ENCODE measurements at places on chromosomes 4 and X.

DNA sequence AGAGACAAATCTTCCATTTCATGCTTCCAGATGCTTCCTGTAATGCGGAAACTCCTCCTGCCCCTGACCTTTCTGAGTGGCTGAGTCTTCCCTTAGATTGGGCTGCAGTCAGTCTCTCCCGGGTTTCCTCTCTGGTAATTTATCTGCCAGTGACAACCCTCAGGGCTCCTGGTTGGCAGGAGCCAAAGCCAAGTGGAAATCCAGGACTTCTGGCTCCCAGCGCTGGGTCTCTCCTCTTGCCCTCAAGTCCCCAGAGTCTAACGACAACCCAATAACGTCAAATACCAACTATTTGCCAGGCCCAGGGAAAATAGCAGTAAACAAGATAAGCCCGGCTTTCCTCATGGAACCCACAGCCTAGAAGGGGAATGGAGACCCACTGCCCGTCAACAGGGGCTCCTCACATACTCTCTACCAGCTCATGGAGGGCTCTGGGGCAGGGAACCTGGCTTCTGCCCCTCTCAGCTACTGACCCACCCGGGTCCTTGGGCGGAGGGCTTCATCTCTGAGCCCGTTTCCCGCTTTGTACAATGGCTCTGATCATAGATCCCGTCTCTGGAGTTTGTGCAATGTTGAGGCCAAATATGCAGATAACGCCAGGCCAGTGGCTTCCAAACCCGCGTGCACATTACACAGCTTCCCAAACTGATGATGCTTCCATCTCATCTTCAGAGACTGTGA lies 1.1 kb upstream of the TBC1D14 start:
- no peak for DNase-seq

DNA sequence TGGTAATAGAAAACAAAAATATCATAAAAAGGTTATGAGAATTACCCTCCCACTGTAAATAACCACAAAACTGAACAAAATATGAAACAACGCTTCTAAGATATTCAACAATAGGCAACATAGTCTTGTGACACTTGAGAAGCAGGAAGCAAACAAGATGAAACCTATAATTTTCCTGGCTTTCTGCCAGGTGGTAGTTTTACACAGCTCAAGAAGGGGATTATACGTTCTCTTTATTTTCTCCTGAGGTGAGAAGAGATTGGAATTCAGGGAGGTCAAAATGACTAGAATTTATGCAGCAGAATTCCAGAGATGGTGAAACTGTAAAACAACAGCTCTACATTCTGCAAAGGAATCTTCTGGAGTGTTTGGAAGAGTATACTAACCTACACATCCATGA lies 186.0 kb downstream of the HHIP start:
- DNase-seq: no peak

GRCh38 chrX:111823128-111823527 lies 52.9 kb upstream of the TRPC5OS start:
- no peak for DNase-seq

DNA sequence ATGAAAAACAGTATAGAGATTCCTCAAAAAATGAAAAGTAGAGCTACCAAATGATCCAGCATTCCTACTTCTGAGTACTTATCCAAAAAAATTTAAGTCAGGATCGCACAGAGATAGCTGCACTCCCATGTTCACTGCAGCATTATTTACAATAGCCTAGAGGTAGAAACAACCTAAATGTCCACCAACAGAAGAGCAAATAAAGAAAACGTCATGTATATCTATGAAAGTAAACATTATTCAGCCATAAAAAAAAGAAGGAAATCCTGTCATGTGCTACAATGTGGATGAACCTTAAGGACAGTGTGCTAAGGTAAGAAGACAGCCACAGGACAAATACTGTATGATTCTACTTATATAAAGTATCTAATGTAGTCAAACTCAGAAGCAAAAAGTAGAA lies 12.4 kb downstream of the THOC2 start:
- DNase-seq: no peak

DNA sequence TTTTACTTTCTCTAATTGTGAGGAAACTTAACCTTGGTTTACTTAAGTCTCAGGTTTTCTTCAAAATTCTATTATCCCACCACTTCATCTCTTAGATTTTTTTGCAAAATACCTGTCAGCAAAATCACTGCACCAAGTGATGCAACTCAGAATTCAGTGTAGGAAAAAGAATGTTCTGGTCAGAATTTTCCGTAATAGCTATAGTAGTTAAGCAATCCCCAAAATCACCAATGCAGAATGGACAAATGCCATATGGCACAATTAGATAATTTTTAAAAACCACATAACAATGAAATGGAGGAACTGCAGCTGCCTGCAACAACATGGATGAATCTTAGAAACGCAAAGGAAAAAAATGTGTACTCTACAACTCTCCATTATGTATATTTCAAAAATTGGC lies 373.1 kb downstream of the NAF1 start:
- DNase-seq: no peak

- DNase-seq: no peak
Measured at GRCh38 chr4:81698538-81699296, 227.0 kb upstream of the RASGEF1B start.

DNA sequence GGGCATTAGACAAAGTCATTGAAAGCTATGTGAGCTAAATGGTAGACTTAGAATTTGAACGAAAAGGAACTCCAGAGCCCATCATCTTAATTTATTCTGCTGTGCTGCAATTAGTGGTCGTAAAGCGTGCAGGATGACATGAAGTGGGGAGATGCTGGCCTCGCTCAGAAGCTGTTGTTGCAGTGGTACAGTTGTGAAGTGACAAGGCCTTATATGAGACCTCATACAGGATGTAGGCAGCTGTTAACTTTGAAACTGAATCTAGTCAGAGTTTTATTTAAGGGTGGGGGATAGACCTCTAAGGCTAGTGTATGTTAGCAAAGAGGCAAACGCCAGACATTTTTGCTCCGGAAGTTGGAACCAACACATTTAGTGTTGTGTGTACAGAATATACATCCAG lies 13.4 kb downstream of the KLF3 start:
- DNase-seq: no peak

GRCh38 chr4:78772526-78773091 lies 3.5 kb upstream of the BMP2K start:
- no peak for DNase-seq

GRCh38 chr4:118557298-118557851 lies 127.8 kb upstream of the METTL14 start:
- no peak for DNase-seq

GRCh38 chrX:1932231-1932630 lies 317.4 kb downstream of the ASMT start:
- DNase-seq: no peak

- no peak for DNase-seq
Measured at GRCh38 chrX:12441381-12442128, 303.3 kb downstream of the FRMPD4 start.

GRCh38 chr4:110137829-110138228 lies 60.6 kb downstream of the ELOVL6 start:
- DNase-seq: no peak

GRCh38 chr4:125084608-125085007 lies 230.1 kb upstream of the FAT4 start:
- DNase-seq: no peak

DNA sequence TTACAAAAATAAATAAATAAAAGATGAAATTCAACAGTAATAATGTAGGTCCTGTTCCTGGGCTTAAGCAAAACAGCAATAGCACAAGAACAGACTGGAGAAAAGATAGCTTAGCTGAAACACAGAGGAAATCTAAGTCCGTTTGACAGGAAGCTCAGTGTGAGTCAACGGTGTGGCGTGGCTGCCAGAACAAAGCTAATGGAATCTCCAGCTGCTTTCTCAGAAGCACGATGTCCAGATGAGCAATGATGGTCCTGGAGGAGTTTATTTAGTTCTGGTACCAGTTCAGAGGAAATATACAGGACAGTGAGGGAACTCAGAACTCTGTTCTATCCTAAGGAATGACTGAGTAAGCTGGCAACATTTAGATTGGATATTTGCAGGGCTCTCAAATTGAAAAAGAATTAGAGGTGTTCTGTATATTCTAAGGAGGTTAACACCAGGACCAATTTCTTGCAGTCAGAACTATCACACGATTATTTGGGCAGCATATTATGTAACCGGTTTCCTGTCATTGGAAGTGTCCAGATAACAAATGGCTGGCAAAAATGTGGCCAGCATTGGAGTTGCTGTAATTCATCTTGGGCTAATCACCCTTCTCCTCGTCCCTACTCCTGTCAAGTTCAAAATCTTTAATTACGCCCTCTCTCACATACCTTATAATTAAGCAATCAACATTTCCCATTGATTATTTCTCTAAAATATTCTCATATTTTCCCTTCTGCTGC lies 12.7 kb downstream of the GAB3 start:
- no peak for DNase-seq

- no peak for DNase-seq
Measured at GRCh38 chrX:153443476-153444332, 2.2 kb downstream of the TREX2 start.

- no peak for DNase-seq
Measured at GRCh38 chr4:23952258-23952657, 62.4 kb upstream of the PPARGC1A start.

- DNase-seq: no peak
Measured at GRCh38 chr4:21655031-21655430, 293.5 kb downstream of the KCNIP4 start.

GRCh38 chrX:103674531-103675454 lies 11.7 kb downstream of the MORF4L2 start:
- no peak for DNase-seq

DNA sequence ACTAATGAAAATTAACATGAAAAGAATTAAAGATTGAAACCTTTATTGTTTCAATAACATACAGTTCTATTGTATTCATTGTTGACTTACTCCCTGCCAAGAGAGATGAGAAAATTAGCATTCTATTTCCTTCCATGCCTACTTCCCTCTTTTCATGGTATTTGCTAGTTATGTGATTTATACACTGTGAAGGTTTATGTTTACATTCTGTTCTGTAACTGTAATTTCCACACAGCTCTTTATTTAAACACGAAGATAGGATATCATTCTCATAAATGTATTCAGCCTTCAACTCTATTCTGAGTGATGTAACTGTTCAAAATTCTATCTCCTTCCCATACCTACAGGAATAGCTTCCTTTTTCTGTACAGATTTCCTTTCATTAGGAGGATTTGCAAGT lies 6.6 kb downstream of the CCDC110 start:
- no peak for DNase-seq

- DNase-seq: no peak
Measured at GRCh38 chrX:23822397-23822796, 39.4 kb downstream of the SAT1 start.

DNA sequence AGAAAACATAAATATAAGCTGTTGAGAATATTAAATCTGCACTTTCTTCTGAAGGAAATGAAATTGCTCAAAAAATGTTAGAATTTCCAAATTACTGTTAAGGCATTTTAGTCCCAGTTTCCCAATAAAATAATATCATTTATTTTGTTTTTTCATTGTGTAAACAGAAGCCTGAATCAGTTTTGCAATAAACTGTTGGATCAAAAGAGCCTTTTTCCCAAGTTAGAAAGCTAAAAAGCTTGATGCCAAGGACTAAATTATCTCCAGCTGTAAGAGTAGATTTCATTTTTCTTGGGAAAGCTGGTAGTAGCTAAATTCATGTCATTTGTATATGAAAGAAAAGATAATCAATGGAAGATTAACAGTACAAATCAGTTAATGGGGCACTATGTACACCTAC lies 95.8 kb downstream of the RNF150 start:
- DNase-seq: no peak

DNA sequence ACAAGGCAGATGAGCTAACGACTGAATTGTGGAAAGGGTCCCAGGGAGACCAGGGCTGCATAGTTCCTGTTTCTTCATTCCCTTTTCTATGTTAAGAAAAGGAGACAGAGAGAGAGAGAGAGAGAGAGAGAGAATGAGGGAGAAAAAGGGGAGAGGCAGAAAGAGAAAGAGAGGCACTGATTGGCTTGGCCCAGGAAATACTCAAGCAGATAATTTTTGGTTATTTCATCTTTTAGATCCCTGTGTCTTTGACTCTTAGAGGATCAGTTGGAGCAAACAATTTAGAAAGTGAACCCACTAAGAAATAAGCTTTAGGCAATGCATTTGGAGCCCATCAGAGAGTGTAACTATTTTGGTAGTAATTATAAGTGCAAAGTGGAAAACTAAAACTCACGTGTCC lies 103.4 kb downstream of the CEP44 start:
- DNase-seq: no peak

DNA sequence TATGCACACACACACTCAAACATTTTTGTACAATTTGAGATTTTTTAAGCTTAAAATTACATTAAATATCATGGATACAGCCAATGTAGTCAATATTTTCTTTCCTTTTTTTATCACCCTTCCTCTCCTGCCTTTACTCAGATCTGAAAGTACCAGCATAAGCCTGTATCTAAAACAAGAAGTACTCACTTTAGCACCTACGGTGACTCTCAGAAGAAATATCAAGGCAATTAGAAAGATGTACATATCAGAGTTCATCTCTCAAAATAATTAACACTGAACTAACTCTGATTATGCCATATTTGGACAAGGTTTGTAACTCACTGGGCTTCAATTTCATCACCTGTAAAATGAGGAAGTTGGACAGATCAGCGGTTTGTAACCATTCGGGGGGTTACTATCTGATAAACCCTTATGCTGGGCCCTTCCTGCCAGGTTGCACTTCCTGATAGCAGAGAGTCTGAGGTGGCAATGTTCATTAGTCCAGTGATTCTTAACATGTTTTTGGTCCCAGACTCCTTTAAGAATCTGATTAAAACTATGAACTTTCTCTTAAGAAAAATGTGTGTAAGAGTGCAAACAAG lies 5.7 kb upstream of the GPR174 start:
- no peak for DNase-seq

DNA sequence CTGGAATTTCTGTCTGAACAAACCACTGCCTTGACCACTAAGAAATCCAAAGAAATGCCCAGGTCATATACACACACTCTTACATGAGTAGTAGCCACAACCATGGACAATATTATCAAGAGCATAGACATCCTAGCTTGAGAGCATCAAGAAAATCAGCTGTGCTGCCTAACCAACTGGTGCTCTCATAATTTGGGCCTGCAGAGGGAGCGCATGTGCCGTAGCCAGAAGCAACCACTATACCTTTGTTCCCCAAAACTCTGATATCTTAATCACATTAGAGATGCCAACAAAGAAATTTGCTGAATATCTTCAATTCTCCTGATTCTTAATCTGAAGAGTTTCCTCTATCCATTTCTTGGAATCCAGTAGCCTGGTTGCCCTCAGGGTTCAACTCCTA lies 163.6 kb downstream of the ZNF674 start:
- DNase-seq: no peak

Data from stimulated activated CD8-positive, alpha-beta memory T cell treated with anti-CD3 and anti-CD28 coated beads, Interleukin-7, amount 100 ng/mL, for 1 hour (primary cell).